ENCODE measurements at places on chromosomes 2 and 18.

- no peaks in the 10 kb centered on the region for H3K27me3 ChIP-seq
- peak overlapping the region; percentile 61 for H3K4me3 ChIP-seq
- no peaks in the 10 kb centered on the region for H3K36me3 ChIP-seq
- H3K4me1 ChIP-seq = peaks cover 56% of the 10 kb centered on the region
- H3K27ac ChIP-seq = peak overlapping the region; percentile 96
Observed at GRCh38 chr2:126659562-126660467, 3.9 kb downstream of the GYPC start.

GRCh38 chr18:65938592-65939372 lies 188.0 kb downstream of the CDH7 start:
- H3K27me3 ChIP-seq = no peaks in the 10 kb centered on the region
- DNase-seq = peak; percentile 5
- H3K4me3 ChIP-seq = no peak overlapping the region
- no peaks in the 10 kb centered on the region for H3K36me3 ChIP-seq
- H3K4me1 ChIP-seq = no peaks in the 10 kb centered on the region

GRCh38 chr2:132804051-132804450 lies 134.0 kb upstream of the LYPD1 start:
- no peak for DNase-seq
- H3K27ac ChIP-seq = no peak overlapping the region
- H3K36me3 ChIP-seq = no peaks in the 10 kb centered on the region

DNA sequence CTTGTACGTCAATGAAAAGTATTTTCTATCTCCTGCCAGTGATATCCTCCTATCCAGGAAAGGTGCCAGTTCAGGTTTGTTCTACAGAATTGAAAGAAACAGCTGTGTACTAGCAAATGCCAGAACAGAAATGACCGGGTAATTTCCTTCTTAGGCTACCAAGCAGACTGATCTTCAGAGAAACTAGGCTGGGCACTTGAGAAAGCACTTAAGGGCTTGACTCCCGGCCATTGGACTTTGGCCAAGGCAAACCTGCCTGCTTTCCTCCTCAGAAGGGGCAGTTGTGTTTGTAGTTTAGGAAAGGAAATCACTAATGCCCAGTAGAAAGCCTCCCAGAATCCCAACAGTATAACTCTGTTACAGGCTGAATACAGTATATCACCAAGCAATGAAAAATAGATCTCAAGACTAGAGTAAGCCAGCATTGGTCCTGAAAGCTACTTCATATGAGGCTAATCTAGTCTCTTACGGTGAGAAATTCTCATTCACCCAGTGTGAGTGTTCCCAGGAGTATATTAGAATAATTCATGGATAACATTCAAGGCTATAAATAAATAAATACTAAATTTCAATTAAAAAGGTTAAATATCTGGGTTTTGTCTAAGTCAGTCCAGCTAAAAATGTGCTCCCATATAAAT lies 43.0 kb upstream of the COL5A2 start:
- no peak overlapping the region for H3K27ac ChIP-seq
- no peaks in the 10 kb centered on the region for H3K27me3 ChIP-seq
- H3K36me3 ChIP-seq = no peaks in the 10 kb centered on the region
- H3K4me3 ChIP-seq = no peak overlapping the region
- H3K4me1 ChIP-seq = no peaks in the 10 kb centered on the region

- no peak overlapping the region for H3K27ac ChIP-seq
- DNase-seq = no peak
- H3K36me3 ChIP-seq = 0 out of 2 replicates have a peak, but pooled peaks cover 3% of the 10 kb centered on the region
- H3K4me3 ChIP-seq = no peak overlapping the region
Observed at GRCh38 chr18:62085756-62086155, 101.1 kb downstream of the PIGN start.

DNA sequence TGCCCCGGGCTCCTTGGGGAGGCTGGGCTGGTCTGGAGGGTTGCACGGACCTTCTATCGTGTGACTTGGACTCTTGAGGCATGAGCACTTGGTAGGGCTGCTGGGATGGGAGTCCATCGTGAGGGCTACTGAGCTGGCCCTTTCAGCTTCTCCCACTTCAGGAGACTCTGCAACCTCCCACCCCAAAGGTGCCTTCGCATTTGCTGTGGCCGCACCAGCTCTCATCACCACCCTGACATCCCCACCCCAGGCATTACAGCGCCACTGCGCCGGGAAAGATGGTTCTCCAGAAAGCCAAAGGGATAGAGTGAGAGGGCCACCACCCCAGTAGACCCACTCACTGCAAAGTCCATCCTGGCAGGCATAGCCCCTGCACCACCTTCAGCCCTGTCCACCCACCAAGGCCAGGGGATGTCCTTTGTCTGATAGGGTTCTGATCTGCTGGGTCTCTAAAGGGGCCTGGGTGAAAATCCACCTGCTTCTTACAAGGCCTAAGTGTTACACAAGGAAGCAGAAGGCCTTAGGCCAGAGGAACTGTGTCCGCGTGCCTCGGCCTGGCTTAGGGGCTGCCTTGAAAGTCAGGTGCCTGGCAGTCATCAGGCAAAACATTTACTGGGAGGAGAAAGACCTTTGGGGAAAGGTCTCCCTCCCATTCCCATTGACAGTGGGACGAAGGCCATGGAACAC lies 5.1 kb downstream of the EHD3 start:
- peaks cover 8% of the 10 kb centered on the region for H3K4me1 ChIP-seq
- H3K27me3 ChIP-seq = no peaks in the 10 kb centered on the region
- DNase-seq = no peak
- no peak overlapping the region for H3K4me3 ChIP-seq
- H3K36me3 ChIP-seq = no peaks in the 10 kb centered on the region

All from GM12878 (cell line).